ENCODE measurements at places on chromosomes 5 and 9.

GRCh38 chr9:108709126-108709525 is 146.7 kb downstream of the ACTL7B start:
- DNase-seq, result no peak

- no peak for DNase-seq
These were observed 36.5 kb downstream of the KIF24 start for GRCh38 chr9:34292552-34292951.

GRCh38 chr5:65329266-65329665 is 152.5 kb downstream of the ADAMTS6 start:
- DNase-seq, result peak; percentile 30

- DNase-seq, result no peak
These were observed 79.2 kb upstream of the HSPA9 start for GRCh38 chr5:138654281-138654867.

DNA sequence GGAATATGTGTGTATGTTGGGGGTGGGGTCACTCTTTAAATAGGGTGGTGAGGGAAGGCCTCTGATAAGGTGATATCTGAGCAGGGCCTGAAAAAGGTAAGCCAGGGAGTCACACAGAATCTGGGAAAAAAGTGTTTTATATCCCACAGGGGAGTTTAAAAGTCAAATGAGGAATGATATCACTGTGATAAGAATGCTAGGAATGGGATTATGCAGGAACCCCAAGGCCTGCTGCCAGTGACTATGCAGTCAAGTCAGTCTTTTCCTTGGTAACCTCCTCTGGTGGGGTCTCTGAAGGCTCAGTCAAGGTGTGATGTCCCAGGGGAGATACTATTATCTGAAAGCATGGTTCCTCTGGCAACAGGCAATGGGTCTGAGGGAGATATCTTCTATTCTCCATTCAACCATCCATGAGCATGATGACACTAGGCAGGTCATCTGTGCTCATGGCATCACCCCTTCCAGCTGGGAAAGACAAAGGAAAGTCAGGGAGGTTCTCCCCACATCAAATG is 53.5 kb downstream of the GRIA1 start:
- DNase-seq, result no peak

DNA sequence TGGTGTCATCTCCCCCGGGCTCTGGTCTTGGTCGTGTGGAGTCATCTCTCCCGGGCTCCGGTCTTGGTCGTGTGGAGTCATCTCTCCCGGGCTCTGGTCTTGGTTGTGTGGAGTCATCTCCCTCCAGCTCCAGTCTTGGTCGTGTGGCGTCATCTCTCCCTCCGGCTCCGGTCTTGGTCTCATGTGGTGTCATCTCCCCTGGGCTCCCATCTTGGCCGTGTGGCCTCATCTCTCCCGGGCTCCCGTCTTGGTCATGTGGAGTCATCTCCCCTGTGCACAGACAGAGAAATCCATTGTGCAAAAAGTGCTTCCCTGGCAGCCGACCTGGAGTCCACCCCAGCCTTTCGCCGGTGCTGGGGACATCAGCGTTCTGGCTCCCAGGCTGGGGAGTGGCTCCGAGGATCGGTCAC is 91.1 kb upstream of the CACNA1B start:
- DNase-seq, result peak; percentile 79

DNA sequence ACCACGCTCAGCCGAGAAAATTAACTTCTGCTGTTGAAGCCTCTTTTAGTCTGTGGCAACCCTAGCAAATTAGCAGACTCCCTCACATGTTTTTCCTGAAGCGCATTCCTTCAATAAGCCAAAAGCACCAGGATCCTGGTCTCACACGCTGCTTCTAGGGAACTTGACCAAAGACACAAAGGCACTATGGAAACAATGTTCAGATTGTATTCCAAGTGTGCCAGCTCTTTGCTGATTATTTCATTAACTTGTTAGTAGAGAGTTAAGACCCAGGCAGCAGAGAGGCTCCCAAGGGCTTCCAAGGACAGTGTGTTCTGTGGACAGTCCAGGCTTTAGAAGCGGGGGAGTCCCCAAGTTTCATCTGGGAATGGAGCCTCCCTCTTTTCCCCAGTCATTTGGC is 94.4 kb upstream of the BASP1 start:
- peak; percentile 64 for DNase-seq

DNA sequence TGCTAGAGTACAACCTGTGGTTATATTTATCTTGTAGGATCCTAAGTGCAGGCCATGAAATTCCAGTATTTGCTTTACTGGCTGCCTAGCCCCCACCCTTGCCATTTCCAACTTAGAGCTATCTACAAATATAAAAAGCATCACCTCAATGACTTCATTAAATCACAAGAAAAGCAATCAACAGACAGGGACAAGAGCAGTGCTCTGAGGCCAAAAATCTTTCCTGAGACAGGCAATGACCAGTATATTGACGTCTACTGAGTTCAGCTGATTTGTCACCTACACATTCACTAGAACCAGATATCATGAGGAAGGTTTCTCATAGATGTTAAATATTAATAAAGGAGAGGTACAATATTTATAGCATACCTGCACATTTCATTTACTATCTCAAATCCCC is 38.4 kb upstream of the CTNNAL1 start:
- DNase-seq, result no peak

- DNase-seq, result no peak
These were observed 166.1 kb downstream of the MACROH2A1 start for GRCh38 chr5:135232958-135233357.

DNA sequence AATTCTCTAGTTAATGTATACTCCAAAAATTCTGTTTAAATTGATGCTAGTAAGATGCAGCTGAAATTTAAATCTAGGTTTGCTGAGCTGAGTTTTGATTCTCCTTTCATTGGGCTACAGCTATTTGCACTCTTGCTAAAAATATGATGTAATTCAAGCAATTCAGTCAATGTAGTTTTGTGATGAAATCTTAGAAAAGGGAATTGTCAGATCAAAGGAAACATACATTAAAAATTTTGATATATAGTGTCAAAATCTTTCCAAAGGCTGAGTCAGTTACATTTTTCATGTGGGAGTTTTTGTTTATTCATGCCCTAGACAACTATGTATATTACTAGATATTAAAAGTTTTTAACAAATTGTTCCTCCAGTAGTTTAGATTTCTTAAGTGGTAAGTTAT is 334.9 kb upstream of the DAB2 start:
- DNase-seq, result peak; percentile 10
